HuH-7 (cell line): ENCODE measurements at places on chromosomes 4 and X.

DNA sequence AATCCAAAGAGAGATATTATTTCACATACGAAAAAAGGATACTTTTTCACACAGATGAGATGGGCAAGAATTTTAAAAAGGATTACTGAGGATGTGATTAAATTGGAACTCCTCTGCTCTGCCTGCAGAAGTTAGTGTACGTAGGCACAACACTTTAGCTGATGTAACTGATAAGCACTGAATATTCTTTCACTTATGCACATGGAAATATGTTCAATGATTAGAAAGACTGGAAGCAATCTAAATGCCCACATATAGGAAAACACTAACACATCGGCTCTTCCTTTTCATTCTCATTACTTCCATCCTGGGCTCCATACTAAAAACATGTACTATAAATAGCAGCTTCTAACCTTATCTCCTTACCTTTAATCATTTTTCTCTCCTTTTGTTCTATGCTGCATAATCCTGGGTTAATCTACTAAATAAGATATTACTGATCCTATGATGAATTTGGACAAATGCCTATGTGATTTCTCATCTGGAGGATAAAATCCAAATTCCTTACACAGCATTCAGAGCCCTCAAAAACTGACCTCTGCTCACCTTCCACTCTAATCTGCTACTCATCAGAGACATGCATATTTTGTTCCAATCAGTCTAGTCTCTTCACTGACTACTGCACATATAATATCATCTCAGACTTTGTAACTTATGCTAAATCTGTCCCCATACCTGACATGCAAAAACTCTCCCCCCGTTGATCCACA is 197.8 kb downstream of the PDGFC start:
- no peak for DNase-seq

DNA sequence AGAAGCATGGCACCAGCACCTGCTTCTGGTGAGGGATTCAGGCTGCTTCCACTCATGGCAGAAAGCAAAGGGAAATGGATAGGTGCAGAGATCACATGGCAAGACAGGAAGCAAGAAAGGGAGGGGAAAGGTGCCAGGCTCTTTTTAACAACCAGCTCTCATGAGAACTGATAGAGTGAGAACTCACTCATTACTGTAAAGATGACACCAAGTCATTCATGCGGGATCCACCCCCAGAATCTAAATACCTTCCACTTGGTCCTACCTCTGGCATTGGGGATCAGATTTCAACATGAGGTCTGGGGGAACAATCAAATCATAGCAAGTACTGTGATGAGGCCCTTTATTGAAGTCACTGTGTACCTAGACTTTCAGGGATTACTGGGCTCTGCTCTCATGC is 72.0 kb upstream of the PRDM5 start:
- DNase-seq = no peak

GRCh38 chr4:110268790-110269189 is 70.4 kb upstream of the ELOVL6 start:
- DNase-seq = no peak

DNA sequence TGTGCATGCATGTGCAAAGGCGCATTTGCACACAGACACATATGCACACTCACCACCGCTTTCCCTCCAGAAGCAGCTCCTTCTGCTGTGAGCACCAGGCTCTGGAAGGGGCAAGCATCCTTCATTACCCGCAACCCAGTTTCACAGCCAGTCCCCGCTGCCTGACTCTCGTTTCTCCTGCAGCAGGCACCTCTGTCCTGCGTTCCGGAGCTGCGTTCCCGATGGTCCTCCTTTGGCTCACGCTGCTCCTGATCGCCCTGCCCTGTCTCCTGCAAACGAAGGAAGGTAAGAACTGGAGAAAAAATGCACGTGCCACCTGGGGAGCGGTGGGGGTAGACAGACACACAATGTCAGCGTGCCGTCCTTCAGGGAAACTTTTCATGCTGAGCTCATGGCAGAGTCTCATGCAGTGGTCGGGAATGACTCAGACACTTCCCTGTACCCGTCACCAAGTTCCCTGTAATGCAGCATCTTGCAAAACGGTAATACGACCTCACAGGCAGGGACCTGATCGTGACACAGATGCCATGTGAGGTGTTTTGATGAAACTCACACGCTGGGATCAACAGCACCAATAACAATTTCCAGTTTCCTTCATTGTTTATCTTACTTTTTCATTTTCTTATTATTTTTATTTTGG is 5.1 kb downstream of the IL3RA start:
- no peak for DNase-seq

DNA sequence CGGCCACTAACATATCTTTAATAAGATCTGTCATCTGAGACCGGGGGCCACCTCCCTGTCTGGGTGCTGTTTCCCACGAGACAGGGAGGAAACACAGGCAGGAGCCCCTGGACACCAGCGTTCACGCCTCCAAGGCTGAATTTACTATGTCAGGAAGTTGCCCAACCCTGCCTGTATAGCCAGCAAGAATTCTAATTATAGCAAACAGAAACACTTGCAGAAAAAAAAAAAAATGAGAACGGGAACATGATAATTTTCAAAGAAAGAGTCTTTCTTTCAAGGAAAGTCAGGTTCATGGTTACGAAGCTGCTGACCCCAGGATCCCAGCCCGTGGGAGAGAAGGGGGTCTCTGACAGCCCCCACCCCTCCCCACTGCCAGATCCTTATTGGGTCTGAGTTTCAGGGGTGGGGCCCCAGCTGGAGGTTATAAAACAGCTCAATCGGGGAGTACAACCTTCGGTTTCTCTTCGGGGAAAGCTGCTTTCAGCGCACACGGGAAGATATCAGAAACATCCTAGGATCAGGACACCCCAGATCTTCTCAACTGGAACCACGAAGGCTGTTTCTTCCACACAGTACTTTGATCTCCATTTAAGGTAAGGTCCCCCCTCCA is at the start of gene IL3RA:
TSS of gene IL3RA (plus strand) at position 455 of the 613 bp plus-strand sequence. CDS start 4,981 bp downstream, outside the sequence.
- DNase-seq = no peak

DNA sequence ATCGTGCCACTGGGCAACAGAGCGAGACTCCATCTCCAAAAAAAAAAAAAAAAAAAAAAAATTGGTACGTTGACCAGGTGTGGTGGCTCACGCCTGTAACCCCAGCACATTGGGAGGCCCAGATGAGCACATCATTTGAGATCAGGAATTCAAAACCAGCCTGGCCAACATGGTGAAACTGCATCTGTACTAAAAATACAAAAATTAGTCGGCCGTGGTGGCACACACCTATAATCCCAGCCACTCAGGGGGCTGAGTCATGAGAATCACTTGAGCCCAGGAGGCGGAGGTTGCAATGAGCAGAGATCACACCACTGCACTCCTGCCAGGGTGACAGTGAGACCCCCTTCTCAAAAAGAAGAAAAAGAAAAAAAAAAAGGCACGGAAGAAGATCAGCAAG is 24.5 kb downstream of the RBMX start:
- no peak for DNase-seq

DNA sequence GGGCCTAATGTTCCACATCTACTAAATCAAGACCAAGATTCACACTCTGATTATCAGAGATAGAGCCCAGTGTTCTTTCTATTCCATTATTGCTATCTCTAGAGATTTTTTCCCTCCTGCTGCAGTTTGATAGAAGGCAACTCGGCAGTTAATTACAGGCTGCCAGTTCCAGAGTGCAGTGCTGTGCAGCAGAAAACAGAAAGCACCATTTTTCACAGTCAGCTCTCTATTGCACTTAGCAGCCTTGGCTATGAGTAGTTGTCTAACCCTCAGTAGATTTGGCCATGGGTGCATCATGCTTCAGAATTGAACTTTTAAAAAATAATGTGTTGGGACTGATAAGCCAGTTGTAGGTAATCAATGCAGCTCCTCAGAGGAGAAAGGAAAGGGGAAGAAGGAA is 295.3 kb downstream of the MID1IP1 start:
- DNase-seq = no peak

DNA sequence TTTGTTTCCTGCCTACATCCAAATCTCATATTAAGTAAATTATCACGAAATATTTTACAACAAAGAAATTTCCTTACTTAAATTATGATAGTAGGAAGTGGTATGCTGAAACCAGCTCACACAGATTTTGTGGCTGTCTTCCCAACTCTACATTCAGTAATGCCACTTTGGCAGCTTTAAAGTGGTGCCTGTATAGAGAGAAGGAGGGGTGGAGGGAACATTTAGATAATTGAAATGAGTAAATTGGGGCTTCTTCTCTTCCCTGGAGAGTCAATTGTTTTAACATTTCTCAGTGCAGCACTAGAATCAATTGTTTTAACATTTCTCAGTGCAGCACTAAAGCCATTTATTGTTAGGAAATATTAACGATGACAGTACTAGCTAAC is 1323.1 kb downstream of the PCDH7 start:
- DNase-seq = no peak

DNA sequence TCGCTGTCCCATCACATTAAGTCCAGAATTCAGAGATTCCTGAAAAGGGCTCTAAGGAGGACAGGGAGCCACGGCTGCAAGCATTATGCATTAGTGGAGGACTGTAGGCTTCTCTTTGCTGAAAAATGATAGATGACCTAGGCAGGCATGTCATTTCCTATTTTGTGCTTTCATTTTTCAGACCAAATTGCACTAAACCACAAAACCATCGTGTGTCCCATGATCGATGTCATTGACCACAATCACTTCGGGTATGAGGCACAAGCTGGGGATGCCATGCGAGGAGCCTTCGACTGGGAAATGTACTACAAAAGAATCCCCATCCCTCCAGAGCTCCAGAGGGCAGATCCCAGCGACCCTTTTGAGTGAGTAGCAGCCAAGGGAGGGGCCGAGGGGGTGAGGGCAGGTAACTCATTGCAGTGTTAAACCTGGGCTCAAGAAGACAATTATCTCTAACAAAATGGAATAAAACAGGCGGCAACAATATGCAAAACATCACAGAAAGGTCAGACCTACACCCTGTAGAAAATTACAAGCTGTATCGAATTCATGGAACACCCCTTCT is 355.2 kb upstream of the GALNT7 start:
- DNase-seq = no peak

DNA sequence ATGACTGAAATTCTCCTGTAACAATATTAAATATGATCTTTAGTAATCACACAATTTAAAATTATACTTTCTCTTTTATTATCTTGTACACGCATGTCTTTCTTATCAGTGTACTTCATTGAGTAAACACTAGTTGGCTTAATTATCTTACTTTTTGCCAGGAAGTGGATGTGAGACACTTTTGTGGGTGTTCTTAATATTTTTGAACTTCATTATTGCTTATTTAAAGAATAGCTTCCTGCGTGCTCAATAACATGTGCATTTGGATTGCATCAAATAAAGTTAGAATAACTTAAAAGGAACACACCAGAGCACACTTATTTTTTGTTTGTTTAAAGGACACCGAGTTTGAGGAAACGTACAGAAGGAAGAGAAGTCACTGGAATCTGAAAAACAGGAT is 128.5 kb upstream of the VEGFC start:
- DNase-seq = no peak

DNA sequence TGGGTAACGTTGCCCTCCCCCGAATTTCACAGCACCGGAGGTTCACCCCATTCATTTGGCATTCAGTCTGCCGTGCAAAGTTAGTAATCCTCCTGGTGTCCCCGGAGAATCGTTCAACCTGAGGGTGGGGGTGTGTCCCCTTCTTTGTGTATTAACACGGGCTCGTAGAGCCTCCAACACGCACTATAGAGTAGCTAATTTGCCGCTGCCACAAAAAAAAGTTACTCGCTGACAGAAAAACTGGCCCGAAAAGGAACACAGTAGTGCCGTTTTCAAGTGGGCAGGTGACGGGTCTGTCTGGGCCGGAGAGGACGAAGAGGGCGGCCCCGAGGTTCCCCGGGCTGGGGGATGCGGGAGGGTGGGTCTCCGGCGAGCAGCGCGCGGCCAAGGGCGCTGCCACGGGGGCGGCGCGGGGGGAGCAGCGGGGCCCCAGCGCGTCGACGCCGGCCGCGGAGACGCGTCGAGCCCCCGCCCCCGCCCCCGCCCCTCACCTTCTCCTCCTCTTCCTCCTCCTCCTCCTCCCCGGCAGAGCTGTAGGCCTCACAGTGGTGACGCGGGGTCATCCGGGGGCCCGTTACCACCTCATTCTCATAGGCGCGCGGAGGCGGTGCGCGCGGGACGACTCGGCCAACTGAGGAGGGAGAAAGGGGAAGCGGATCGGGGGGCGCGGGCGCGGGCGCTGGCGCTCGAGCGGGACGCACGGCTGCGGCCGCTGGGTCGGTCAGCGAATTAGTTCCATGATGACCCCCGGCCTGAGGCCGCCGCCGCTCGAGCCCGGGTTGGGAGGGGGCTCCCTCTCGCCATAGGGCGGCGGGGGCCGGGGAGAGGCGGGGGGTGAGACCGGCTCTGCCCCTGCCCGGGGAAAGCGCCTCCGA is 571 bp downstream of the CCNI start:
- DNase-seq = peak; percentile 49

DNA sequence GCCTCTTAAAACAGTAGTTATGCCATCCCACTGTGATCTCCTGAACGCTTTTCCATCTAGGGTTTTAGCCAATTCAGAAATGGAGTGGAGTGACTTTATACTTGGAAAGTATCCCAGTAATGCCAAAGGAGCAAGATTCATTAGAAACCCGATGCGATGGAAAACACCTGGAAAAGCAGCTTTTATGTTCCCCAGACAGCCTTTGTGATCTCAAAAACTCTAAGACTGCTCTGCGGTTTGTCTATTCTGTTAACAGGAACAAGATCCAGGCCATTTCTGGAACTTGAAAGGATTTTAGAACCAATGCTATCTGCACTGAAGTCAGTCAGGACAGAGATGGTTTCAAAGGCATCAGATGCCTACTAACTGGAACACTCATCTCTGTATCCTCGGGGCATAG is 145.1 kb downstream of the APBB2 start:
- DNase-seq = no peak
